Stimulated activated CD4-positive, alpha-beta T cell treated with anti-CD3 and anti-CD28 coated beads, Interleukin-1b, Interleukin-23, amount 100 ng/mL, for 48 hours (primary cell): ENCODE measurements at places on chromosomes 3 and 15.

DNA sequence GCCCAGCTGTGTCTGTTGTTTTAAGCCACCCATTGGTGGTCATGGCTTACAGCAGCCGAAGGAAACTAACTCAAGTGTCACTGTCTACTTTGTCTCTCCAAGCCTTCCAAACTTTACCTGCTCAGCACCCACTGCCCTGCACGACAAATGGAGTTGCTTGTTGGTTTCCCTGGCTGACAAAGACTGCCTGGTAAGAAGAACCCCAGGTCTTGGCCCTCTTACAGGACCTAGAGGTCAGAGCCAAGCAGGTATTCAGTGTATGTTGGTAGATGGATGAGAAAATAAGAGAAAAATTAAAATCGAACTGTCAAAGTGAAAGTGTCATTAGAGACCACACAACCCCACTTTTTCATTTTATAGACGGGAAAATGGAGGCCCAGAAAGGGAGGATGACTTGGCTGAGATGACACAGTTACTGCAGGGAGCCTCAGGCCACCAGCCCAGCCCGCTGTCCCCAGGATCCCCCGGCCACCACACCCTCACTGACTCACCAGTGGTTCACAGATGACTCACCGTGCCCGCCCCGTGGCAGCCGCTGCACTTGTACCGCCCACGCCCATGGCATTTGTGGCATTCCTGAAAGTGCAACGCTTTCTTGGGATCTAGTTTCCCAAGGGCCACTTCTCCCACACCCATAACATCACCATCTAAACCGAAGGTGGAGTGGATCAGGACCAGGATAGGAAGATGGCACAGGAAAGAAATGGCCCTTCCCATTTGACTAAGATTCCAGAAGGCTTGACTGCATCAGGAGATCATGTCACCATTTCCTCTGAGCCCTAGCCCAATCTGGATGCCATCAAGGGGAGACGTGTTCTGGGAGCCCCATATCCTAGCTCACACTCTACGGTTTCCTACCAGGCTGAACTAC lies 15.2 kb downstream of the SSUH2 start:
- peak; percentile 69 for DNase-seq

GRCh38 chr15:75597667-75598341 lies 18.7 kb upstream of the PTPN9 start:
- DNase-seq: peak; percentile 22

DNA sequence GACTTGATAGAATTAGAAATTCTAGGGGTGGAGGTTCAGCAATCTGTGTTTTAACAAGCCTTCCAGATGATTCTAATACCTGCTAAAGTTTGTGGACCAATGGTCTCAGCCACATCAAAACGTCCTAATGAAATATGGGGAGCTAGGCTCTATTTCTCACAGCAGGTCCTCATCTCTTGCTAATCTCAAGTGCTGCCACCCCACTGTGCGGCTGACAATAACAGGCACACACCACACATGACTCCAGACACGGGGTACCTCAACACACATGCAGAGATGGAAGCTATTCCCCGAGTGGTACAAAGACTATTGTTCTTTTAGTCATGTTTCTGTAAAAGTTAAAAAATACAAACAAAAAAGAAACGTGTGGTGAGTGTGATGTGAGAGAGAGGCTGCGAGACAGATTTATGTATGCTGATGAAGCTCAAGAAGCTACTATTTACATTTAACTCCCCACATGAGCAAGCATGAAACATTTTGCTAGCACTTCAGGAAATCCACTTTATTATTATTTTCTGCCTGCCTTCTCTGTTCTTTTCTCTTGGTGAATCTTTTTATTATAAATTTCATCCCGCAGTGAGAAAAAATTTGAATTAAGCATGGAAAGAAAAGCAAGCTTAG lies 405.6 kb downstream of the MAGI1 start:
- no peak for DNase-seq

DNA sequence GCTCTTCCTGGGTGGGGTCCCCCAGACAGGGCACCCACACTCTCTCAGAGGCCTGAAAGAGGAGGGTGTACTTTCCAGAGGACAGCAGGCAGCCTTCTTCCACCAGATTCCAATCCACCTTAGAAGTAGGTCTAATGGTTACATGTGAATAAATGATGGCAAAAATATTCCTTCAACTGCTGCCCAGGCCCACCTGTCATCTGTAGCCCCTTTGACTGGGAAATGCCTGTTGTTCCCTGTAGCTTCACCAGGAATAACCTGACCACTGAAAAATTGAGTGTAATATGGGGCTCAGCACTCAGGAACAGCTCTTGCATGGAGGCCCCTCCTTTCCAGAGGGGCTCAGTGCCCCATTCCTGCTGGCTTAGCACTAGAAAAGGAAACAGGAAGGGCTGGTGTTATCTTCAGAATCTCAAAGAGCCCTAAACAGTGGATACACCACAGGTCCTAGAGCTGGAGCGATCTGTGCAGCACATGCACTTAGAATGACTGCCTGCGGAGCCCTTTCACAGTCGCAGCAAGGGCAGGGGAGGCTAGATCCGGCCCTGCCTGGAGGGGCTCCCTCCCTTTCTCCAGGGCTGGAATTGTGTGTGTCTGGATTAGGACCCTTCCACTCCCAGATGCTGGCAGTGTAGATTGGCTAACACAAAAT lies 32.1 kb downstream of the SLC22A14 start:
- DNase-seq: no peak

DNA sequence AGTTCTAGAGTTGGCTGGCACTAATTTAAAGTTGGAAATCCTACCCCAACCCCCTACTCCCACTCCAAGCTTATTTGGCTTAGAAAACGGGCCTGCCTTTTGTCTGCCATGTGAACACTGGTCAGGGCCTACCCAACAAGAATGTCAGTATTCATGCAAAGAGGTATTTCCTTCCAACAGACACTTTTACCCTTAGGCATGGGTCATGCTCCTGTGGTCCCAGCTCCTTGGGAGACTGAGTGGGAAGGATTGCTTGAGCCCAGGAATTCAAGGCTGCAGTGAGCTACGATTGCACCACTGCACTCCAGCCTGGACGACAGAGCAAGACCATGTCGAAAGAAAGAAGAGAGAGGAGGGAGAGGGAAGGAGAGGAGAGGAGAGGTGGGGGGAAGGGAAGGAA lies 137.5 kb upstream of the LRTM1 start:
- no peak for DNase-seq

GRCh38 chr3:128340904-128341555 lies 125.7 kb downstream of the DNAJB8 start:
- DNase-seq: no peak

- no peak for DNase-seq
Measured at GRCh38 chr3:64856977-64857516, 169.2 kb upstream of the ADAMTS9 start.
